ENCODE measurements at places on chromosomes 3 and 15. TPM values are rescaled to one million over a fixed set of nuclear protein-coding genes. Genes with fewer than 3 reads are reported as not detected.

The KLHDC8B gene
- 2.4 TPM for total RNA-seq

The MUSTN1 gene
- total RNA-seq: 0.67 TPM

The PCSK6 gene
- 22.4 TPM for total RNA-seq

The SOX2 gene
- total RNA-seq: not detected

The SLC7A14 gene
- total RNA-seq: not detected

The TLR9 gene
- not detected for total RNA-seq

The HESX1 gene
- total RNA-seq: not detected

GRCh38 chr15:89089316-89090230, 1.3 kb downstream of the ABHD2 start:
- no peak for DNase-seq

DNA sequence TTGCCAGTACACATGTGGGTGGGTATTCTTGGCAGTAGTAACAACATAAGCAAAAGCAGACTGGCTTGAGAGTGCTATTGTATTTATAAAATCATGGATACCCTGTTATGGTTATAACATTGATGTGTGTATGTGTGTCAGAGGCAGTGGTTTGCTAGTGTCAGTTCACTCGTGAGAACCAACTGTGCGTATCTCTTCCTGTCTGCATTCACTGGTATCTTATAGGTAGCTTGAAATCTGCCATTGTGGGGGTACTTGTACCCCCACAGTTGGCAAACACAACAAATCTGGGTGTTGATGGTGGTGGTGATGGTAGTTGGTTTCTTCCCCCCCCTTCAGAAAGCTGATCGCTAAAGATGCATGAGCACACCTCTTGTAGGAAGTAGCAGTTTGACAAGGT, 355.8 kb upstream of the SATB1 start:
- DNase-seq: no peak

DNA sequence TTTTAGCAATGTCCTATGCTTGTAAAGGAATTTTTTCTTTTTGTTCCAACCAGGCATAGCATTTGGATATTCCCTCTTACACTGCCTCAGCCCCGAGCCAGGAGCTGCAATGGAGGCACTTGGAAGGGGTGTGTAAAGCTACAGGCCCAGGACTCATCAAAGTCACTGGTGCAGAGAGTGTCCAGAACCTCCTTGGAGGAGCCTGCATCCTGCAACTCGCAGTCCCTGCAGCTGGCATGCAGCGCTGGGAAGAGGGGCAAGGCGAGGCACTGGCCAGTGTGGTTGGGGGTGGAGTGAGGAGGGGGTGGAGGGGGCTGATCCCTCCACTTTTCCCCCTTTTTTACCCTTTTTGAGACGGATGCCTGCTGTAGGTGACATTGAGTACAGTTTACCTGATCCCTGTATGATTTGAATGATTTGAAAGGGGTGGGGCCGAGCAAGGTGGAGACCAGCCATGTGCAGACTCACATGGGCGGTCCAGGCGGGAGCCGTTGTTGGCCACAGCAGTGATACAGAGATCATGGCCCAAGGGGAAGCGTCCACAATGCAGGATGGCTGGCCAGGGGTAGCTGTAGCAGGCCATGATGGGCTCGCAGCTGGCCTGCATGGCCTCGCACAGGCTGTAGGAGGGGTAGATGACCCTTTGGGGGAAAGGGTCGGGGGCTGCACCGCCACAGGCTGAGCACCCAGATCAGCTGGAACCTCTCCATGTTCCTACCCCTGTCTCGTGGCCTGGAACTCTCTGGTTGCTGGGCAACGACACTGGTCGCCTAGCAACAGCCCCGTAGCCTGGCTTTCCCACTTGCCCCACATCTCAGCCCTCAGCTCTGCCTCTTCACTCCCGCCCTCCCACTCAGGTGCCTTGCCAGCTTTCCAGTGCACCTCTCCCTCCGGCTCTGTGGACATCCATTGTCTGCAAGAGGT, 7.9 kb downstream of the P4HTM start:
- no peak for DNase-seq

GRCh38 chr3:59254433-59254832, 204.6 kb upstream of the CFAP20DC start:
- DNase-seq: no peak

DNA sequence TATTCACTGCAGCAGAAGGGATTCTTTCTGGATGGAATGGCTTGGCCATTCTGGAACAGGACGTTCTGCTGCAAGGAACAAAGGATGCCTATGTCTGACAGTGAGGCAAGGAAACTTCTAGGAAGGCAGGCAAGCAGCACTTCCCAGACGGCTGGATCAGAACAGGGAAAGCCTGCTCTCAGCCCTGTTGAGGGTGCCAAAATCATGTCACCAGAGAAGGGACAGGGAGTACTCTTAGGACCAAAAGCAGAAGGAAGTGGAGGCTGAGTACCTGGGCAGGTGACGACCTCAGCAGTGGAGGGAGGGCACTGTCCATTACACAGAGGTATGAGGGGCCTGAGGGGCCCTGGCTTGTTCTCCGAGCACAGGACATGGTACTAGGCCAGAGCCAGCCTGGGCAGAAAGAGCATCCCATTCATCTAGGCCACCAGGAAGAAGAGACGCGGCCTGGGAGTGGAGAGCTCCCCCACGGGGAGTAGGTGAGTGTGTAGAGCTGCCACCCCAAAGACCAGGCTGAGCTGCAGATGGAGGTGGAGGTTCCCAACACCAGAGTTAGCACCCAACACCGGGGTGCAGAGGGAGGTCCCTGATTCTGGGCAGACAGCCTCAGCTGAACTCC, 9.6 kb downstream of the KLF15 start:
- DNase-seq: no peak

DNA sequence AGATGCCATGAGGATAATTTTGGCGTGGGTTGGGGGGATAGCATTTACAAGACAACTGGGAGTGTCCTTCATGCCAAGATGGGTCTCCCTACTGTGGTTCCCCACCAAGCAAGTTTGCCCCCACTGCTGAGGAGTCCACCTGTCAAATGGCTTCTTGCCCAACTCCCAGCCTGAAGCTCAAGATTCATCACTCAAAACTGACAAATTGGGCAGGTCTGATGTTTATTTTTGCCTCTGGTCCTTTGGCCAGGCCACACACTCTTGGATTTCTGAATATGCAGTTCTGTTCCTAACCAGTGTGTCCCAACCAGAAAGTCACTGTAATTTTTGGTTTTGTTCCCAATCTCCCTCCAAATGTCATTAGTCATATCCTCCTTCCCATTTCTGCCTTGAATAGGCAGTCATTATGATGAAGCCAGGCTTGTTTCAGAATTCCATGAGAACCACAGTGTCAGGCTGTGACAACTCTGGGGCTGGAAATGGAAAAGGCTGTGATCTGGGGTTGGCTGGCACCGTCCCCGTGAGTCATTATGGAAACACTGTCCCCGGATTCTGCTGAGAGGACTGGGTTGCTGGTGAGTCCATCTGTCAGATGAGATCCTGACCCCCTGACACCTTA, 29.3 kb upstream of the MEF2A start:
- no peak for DNase-seq

DNA sequence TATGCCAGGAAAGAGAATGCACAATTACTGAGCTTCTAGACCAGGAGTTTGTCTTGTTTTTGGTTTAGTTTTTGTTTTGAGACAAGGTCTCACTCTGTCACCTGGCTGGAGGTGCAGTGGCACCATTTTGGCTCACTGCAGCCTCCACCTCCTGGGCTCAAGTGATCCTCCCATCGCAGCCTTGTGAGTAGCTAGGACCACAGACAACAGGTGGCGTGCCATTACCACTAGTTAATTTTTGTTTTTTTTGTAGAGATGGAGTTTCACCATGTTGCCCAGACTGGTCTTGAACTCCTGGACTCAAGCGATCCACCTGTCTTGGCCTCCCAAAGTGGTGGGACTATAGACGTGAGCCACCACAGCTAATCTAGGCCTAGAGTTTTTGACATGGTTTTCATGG, 104.4 kb upstream of the CCDC54 start:
- DNase-seq: no peak

GRCh38 chr15:72227192-72227586, 3.8 kb downstream of the PKM start:
- peak; percentile 56 for DNase-seq

GRCh38 chr3:189942948-189943347, 177.7 kb downstream of the P3H2 start:
- no peak for DNase-seq

DNA sequence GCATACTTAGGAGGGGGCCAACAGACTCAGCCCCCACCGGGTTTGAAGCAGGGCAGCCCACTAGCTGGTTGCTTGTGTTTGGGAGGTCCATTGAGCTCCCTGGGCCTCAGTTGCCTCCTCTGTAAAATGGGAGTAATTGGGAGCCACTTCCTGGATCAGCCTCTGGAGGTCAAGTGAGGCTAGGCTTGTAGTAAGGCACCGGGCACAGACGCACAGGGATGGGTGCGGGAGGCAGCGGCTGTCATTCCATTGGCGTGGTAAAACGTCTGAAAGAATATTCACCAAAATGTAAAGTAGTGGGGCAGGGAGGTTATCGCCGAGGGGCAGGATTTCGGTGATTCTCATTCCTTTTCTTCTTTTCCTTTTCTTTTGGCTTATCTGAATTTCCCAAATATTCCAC, 64.6 kb downstream of the TLE3 start:
- no peak for DNase-seq

DNA sequence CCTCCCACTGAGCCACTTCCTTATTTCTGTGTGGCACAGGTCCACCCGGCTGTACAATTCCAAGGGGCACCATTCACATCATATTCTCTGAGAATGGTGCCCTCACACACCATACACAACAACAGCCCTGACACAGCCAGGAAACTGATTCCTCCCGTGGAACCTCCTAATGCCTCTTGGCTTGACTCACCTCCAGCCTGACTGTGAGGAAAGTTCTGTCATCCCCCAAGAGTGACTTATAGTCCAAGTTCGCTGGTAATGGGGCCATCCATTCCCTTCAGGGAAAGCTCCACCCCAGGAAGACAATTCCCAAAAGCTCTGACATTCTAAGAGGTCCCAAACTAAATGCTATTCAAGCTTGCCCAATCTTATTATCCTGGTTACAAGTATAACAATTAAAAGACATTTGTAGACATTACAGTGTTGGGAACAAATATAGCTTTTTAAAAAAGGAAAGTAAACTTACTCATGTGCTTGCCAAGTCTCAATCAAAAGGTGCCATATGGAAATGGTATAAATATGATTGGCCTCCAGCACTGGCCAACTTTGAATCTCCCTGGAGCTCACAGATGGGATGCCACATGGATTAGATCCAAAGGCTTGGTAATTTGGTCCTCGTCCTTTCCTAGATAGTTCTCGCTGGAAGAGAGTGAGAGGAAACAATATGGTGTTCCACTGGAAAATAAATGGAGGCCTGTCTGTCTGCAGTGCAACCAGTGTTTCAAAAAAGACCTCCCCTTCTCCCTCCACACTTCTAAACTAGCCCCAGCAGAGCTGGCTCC, 56.3 kb upstream of the PSMD6 start:
- DNase-seq: no peak

All from NCI-H460 (cell line).